Activated CD8-positive, alpha-beta memory T cell treated with anti-CD3 and anti-CD28 coated beads for 48 hours (primary cell): ENCODE measurements at places on chromosomes 12 and 14.

GRCh38 chr12:84277986-84278385 is 634.6 kb downstream of the SLC6A15 start:
- no peak for DNase-seq

DNA sequence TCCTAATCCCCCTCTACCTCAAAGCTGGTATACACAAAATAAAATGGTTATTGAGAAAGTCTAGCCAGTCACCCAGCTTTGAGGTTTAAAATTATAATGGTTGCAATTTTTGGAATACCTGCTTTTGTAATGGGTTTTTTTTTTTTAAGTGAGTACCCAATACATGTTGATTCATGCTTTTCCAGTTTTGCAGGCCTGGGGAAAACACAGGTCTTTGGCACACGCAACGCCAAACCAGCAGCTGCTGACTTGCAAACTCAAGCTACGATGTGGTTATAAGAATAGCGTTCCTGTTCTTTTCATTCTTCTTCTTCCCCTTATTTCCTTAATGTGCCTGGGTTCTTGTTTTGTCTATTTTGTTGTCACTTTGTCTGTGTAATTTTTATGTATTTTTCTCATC is 233.0 kb downstream of the EGLN3 start:
- DNase-seq, result no peak

GRCh38 chr14:42428996-42429395 is 822.3 kb downstream of the LRFN5 start:
- DNase-seq, result no peak

- no peak for DNase-seq
These were observed 54.1 kb downstream of the IRF2BPL start for GRCh38 chr14:76974365-76974764.

GRCh38 chr12:553216-554000 is 93.7 kb downstream of the B4GALNT3 start:
- no peak for DNase-seq
